Fibroblast of villous mesenchyme (primary cell): ENCODE measurements at places on chromosomes 16 and 17. TPM values are rescaled to one million over a fixed set of nuclear protein-coding genes. Genes with fewer than 3 reads are reported as not detected.

Gene MYADML2
- not detected in 2 replicates for total RNA-seq

Gene NPIPA3
- 0.32 and 0.43 TPM in 2 replicates for total RNA-seq

- DNase-seq: no peak
Observed at GRCh38 chr16:72946063-72946462, 101.9 kb downstream of the ZFHX3 start.

Gene KRT40
- total RNA-seq: not detected in 2 replicates

DNA sequence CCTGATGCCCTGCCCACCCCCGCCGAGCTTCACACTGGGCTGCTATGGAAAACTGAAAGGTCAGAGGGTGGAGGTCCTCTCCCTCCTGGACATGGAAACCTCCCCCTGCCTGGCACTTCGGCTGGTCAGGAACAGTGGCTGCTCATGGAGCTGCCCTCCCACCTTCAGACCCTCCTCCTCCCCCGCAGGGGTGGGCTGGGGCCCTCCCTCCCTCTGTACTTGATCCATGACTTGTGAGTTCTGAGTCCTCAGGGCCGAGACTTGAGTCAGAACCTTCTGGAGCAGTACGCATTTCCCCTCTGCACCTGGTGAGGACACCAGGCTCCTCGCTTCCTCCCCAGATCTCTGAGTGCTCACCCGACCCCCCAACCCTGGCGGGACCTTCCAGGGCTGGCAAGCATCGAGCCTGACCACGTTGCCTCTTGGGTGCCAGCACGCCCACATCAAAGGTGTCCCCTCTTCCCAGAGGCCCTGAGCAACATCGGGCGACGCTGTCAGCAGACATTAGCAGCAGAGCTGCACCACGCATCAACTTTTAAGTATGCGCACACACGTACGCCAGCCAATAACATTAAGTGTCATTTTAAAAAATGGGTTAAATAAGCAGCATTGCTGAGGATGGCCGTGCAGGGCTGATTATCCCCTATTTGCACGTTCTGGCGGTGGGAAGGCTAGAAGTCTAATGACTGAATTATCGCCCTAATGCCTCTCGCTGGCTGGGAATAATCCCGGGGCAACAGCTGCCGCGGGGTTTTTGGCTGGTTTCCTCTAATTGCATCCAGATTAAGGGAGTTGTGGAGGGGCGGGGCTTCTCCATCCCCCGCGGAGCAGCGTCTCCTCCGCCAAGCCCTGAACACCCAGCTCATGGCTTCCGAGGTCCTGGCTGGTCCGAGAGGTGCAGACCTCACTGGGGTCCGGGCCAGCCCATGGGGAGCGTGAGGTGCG, 98.0 kb downstream of the TBC1D16 start:
- DNase-seq: no peak

Gene ICAM2
- total RNA-seq: 1.3 and 1.7 TPM in 2 replicates
